ENCODE measurements at places on chromosomes 1 and 21.

- no peak for DNase-seq
Observed at GRCh38 chr1:89286549-89287180, 14.0 kb upstream of the GBP5 start.

GRCh38 chr1:62082456-62083363 is 111.9 kb upstream of the L1TD1 start:
- DNase-seq, result peak; percentile 38

DNA sequence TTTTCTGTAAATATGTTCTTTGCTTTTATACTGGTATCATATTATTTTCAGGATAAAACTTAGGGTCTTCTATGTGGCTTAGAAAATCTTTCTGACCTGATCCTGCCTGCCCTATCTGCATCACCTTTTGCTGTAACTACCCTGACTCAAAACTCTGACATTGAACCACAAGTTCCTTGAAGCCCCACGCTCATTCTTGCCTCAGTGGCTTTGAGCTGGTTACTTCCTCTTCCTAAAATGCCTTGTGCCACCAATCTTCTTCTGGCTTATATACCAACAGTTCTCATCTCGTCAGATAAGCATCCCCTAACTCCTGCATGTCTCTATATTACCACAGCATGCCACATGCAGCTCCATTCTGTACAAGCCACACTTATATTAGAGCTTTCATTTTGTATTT is 84.5 kb upstream of the LRRC7 start:
- DNase-seq, result no peak

DNA sequence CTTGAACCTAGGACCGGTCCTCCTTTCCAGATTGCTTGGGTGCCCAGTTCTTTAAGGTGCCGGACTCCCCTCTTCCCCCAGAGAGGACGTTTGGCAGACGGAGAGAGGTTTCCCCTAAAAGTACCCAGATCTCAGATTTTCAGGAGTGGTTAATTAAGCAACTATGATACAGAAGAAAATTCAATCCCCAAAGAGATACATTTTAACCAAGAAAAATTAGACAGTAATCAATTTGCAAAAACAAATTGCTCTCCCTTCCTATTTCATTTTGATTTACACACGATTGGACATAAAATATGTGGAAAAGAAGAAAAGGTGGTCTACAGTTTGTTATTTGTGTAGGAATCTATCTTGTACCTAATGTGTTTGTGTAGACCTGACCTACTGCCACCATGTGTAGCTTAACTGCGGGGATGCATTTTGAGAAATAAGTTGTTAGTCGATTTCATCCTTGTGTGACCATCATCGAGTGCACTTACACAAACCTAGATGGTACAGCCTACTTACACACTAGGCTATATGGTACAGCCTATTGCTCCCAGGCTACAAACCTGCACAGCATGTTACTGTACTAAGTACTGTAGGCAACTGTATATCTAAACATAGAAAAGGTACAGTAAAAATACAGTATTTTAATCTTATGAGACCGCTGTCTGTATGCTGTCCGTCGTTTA is 755 bp downstream of the RPAP2 start:
- no peak for DNase-seq

DNA sequence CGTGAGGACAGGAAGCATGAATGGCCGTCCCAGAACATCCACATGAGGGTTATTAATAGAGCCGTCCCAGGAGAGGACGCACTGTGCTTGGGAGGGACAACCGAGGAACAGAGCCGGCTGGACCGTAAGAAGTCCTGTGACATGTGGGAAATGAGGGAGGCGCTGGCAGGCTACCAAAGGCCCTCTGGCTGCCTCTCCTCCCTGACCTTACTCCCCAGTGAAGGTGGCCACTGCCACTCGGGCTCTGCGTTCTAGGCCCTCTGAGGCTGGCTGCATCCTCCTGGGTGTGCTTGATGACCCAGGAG is 15.5 kb upstream of the NPPB start:
- DNase-seq, result no peak

- DNase-seq, result no peak
Observed at GRCh38 chr1:76784502-76784901, 82.8 kb upstream of the ST6GALNAC5 start.

DNA sequence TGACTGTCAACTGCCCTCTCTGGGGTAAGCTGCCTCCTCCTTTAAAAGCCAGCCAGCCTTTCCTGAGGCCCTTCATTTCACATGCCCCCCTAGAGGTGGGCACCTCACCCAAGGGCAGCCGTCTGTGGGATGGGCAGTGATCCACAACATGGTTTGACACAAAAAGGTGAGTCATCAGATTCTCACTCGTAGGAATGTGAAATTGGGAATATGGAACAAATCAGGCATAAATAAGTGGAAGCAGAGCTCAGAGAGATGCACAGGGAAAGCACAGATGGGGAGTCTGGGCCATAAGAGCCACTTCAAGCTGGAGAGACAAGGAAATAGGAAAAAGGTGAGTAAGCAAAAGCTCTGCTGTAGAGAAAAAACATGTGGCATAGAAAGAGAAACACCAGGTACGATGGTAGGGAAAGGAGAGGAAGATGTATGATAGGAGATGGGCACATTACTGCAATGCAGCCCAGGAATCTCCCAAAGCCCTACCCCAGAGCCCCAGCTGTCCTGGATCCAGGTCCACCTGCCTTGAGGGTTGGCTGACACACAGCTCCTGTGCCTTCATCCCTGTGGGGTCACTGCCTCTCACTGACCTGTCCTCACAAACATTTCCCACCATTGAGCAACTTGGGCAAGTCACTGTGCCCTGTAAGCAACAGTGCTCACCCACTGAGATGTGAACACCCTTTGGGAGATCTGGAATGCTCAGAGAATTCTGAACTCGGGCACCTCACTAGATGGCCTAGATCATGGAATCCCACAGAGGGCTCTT is 86.6 kb downstream of the ASTN1 start:
- no peak for DNase-seq

DNA sequence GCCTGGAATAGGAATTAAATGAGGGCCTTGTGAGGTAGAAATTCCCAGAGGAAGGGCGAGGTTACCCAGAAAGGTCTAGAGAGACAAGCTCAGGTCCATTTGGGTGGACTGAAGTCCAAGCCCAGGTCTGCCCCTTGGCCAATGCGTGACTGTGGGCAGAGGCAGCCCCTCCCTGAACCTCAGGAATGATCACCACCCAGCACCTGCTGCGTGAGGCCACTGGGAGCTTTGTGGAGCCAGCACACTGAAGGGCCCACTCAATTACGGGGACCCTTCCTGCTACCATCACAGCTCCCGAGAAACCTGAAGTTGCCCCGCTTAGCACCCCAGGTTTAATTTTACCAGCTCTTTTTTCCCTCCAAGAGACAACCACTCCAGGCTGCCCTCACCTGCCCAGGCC is 6.5 kb upstream of the MATN1 start:
- no peak for DNase-seq

DNA sequence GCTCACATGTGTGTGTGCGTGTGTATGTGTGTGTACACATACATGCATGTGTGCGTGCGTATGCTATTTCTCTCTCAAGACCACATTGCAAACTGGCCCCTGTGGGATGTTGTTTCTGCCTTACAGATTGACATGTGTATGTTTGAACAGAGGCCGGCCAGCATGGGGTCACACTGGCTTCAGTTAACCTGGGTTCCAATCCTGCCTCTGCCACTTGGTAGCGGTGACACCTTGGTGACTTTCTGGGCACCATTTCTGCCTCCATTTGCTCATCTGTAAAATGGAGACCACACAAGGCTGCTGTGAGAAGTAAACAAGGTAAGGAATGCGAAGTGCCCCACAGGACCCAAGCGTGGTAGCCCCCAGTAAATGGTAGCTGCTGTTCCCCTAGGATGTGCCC is 51.7 kb downstream of the TCP10L start:
- peak; percentile 6 for DNase-seq

DNA sequence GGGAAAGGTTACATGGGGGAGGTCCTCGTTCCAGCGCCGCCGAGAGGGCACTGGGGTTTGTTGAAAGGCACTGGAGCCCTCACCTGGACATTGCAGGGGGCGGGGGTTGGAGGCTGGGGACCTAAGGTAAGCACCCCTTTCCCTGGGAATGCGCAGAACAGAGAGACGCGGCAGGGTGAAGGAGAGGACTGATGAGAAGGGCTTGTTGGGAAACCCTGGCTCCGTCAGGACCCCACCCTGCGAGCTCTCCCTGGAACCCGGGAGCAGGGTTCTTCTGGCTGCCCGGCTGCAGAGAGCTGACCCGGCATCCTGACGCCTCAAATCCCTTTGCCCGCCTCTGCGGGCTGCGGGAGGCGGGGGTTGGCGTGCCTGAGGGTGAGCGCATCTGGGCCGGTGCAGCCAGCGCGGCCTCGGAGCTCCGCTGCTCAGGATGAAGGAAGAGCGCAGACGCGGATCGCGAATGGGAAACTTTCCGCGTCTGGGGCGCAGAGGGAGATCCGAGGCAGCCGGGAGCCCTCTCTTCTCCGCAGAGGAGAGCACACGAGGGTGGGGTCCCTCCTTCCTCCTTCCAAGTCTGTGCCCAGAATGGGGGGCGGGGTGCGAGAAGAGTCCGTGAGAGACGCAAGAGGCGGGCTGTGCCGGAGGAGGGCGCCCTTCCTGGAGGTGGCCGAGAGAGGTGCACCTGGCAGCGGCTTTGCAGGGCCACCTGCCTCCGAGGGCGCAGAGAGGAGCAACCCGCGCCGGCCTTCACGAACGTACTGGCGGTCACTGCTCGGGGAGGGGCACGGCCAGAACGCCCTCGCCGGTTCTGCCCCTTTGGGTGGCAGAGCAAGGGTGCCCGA is 2.4 kb downstream of the IGSF21 start:
- peak; percentile 58 for DNase-seq

- DNase-seq, result no peak
Observed at GRCh38 chr21:38590449-38591217, 92.4 kb upstream of the ERG start.

- no peak for DNase-seq
Observed at GRCh38 chr1:86380257-86380861, 15.8 kb downstream of the ODF2L start.

DNA sequence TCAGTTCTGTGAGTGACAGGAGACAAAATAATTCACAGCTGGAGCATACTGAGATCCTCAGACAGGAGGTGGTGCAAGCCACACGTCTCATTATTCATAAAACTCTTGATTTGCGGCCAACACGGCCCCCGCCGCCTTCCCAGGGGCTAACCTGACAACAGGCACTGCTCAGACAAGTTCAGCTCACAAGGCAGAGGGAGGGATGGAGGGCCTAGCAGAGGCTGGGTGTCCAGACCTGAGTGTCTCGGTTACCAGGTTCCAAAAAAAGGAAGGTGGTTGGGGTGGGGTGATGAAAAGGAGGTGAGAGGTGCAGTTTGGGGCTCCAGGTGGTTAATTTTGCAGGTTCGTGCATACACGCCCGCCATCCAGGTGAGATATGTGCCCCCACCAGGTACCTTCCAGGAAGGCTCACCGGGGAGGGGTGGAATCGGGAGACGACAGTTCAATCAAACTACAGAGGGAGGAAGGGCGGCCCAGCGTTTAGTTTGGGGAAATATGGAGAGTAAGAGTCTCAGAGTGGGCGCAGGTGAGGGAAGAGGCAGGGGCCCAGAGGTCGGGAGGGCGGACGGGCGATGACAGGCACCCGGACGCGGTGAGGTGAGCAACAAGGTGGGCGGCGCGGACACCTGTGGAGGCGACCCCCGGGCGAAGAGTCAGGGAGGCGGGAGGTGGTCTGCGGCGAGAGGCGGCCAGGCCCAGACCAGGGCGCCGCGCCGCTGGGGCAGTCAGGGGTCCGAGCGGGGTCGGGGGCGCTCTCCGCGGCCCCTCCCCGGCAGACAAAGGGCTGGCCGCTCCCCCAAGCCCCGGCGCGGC is 629 bp downstream of the CTNNBIP1 start:
- DNase-seq, result peak; percentile 74

- no peak for DNase-seq
Observed at GRCh38 chr1:207884266-207885029, 26.5 kb downstream of the CD34 start.

DNA sequence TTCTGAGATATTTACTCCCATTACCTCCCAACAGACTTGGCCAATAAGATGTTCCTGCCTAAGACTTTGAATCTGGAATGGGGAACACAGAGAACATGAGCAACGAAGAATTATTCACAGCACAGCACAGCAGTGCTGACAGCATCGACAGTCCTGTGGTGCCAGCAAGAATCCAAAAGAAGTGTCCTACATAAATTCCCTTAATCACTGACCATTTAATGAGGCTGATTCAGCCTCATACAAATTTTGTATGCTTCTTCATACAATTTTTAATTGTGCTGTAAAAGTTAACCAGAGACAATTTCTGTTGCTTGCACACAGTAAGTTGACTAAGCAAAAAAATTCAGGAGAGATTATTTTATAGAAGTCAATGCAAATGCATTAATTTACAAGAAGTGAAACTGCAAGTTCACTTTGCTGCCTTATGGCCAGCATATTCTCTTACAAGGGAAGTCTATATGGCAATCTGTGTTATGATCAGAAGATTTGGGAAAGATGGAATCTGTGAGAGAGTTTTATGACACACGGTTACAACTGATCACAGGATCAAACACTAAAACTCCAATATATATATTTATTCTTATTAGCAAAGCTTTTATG is 855.9 kb downstream of the LTN1 start:
- DNase-seq, result no peak

DNA sequence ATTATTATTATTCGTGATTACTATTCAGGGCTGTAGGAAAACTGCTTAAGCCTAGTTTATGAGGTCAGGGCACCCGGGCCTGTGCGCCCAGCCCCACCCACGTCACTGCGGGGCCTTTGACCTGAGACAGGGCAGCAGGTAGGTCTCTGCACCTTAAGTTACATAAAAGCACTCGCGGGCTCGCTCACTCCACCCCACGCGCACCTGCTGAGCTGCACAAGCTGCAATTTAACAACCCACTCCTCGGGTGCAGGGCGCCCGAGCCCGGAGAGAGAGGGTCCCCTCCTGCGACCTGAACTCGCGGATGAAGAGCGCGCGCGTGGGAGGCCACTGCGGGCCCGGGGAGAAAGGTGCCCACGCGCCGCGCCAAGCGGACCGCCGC is 477 bp downstream of the ICMT start:
- DNase-seq, result no peak

DNA sequence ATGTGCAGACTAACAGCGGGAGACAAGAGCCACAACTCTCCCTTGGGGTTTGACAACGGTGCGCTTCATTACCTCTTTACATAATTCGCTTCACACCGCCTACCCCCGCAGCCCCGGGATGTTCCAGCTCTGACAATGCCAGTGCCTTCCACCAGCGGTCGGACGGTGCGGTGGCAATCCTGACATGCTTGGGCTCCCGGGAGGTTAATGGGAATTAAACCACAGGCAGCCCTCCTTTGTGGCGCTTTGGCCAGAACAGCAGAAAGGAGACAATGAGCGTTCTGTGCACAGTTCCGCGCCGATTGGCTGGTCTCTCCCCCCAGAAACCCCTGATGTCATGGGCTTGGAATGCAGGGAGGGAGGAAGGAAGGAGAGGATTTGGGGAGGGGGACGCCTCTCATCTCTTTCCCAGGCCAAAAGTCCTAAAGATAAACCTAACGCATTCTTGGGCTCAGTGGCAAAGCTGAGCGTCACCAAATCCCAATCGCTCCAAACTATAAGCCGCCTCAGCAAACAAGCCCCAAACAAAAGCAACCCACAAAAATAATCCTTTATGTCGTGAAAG is 1.3 kb downstream of the CNN3 start:
- DNase-seq, result peak; percentile 29

GRCh38 chr1:1013922-1014648 is 788 bp downstream of the ISG15 start:
- DNase-seq, result no peak
